Heart left ventricle (tissue), 16 donors: ENCODE measurements at places on chromosomes 5 and 9.
A peak's percentile ranks its signal among the peaks of the same experiment; 100 is the strongest.

GRCh38 chr9:136100700-136101614 is 5.9 kb upstream of the NACC2 start:
- DNase-seq = no peak

- peak; percentile 66 for DNase-seq
Measured at GRCh38 chr9:132244582-132245455, 83.0 kb downstream of the NTNG2 start.

- DNase-seq = no peak
Measured at GRCh38 chr5:172405226-172406107, 48.9 kb downstream of the SH3PXD2B start.

DNA sequence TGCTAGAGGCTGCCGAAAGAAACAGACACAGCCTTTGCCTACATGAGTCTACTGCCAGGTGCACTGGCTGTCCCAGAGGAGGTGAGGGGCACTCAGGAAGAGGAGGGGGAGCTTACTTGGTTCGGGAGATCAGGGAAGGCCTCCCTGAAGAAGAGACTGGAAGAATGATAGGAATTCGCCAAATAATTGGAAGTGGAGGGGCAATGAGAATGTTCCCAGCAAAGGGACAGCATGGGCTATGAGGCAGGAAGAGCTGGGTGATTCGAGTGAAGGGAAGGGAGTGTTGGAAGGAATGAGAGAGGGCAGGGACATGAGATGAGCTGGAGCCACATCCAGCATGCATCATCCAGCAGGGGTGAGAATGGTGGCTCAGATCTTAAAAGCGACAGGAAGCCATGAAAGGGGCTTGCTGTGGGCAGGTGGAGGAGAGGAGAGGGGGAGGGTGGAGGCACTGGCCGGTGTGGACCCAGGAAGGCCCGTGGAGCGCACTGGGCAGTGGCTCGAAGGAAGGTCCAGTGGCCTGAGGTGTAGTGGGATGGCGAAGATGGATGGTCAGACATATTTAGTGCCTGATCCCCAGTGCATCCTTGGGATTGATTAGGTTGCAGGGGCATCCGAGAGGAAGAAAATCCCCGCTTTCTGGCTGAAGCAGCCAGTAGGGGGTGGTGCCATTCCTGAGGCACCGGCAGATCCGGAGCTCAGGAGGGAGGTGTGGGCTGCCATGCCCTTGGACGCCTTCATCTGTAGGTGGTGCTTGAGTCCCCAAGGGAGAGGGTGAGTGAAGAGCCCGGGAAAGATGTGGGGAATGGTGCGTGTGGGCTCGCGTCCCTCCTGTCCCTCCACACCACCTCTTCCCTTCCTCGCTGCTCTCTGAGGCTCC is 53.5 kb upstream of the GARNL3 start:
- DNase-seq = no peak

DNA sequence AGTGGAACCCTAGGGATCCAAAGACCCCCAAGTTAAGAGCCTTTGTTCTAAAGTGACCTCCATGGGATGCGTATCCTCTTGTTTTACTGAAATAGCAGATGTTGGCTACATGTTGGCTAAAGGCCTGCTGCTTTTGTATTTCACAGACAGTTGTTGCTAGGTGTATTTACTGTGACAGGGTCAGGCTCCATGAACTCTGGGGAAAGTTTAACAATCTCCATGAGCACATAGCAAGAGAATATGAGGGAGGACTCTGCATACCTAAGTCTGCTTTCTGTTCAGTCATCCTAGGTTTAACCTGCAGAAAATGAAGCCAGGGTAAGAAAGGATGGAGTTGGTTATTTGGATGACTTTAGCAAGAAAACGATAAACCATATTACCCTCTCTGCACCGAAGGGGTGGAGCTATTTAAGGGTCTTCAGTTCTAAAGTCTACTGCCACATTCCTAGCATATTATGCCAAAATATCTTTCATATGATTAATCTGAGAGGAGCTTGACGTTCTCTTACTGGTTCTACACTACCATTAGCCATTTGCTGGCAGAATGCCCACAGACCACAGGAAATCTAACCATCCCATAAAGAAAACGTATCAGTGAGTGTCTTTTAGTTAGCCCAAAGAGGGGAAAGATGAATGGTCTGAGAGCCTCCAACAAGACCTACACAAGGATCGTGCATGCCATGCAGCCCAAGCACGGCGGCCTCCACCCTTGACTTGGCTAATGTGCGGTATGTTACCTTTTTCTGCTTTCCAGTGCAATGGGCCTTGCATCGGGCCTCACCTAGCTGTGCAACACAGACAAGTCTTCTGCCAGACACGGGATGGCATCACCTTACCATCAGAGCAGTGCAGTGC is 127.8 kb downstream of the SAXO1 start:
- no peak for DNase-seq

DNA sequence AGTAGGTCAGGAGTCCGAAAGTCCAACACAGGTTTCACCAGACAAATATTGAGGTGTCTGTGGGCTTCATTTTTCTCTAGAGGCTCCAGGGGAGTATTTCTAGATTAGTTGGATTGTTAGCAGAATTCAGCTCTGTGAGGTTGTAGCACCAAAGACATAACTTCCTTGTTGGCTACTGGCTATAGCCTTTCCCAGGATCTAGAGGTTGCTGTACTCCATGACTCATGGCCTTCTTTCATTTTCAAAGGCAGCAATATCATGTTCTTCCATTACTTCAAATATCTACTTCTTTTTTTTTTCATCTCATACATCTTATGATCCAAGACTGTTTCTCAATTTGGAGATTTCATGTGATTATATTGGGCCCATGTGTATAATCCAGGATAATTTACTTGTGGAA is 404.0 kb upstream of the FAM174A start:
- no peak for DNase-seq

DNA sequence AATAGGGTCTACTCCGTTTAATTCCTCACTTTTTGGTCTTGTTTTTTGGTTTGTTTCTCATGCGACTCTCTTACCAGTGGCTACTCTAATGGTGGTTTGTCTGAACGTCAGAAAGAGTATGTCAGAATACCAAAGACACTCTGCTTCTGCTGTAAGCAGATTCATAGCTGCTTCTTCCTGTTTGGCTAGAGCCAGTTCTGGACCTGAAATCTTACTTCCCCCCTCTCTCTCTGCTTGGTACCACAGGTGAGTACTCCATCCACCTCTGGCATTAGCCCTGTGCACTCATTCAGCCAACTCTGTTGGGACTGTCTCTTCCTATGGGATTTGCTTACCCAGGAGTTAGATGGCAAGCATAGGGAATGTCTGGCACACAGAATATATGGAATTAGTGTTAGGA is 6.6 kb downstream of the ZCCHC7 start:
- no peak for DNase-seq

DNA sequence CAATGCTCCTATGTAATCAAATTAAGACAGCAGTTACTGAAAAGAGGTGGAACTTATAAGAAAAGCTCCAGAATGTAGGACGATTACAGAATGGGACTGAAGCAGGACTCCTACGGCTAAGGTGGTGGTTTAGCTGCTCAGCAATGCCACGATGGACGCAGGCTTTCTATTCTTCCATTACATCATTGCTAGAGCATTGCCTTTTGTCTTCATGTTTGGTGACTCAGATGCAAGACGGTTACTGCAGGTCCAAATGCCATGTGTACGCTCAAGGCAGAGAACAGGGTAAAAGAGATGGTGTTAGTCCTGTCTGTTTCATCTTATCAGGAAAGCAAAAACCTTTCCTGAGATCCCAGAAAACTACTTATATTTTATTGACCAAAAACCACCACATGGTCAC is 255.1 kb downstream of the ZSWIM6 start:
- DNase-seq = no peak

GRCh38 chr5:154478224-154478565 is at the start of gene HAND1:
Gene HAND1, minus strand, starts transcription at chr5:154478227. Its CDS starts 219 bp downstream, at chr5:154478008.
- DNase-seq = peak; percentile 85

GRCh38 chr5:116976767-116977166 is 402.1 kb upstream of the SEMA6A start:
- DNase-seq = no peak

- peak; percentile 4 for DNase-seq
Measured at GRCh38 chr9:133708246-133709014, 29.7 kb downstream of the SARDH start.

DNA sequence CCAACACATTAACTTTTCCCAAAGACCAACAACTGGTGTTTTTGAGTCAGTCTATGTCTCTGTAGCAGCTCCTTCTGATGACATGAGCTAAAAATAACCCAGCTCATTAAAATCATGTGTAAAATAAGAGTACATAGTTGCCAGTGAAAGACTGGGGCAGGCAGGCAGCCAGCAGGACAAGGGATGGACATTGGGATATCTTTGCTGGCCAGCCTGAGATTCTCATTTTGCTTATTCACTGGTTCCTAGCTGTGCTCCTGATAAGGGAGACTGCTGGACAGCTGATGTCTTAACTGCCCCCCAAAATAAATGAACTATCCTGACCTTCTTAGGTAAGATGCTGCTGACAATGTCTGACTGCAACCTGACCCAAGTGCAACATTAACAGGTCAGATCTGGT is 33.9 kb downstream of the EPB41L4B start:
- DNase-seq = no peak

- peak; percentile 38 for DNase-seq
Measured at GRCh38 chr9:27033815-27034403, 28.4 kb upstream of the LRRC19 start.

DNA sequence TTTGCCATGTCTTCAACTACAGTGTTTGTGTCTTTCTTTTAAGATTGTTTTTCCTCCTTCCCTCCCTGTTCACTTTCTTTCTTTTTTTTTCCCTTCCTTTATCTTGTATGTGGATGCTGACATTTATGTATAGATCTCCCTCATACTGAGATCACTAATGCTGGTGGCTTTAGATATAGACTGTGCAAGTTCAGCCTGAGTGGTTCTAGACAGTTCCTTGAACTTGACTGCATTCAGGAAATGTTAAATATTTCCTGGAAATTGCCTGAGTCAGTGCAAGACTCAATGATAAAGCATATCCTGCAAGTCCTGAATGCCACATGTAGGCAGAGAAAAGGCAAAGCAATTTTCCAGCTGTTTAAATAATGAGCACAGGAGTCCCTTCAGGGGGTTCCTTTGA is 182.5 kb upstream of the NR3C1 start:
- no peak for DNase-seq
